ENCODE measurements at places on chromosomes 2 and 18.

DNA sequence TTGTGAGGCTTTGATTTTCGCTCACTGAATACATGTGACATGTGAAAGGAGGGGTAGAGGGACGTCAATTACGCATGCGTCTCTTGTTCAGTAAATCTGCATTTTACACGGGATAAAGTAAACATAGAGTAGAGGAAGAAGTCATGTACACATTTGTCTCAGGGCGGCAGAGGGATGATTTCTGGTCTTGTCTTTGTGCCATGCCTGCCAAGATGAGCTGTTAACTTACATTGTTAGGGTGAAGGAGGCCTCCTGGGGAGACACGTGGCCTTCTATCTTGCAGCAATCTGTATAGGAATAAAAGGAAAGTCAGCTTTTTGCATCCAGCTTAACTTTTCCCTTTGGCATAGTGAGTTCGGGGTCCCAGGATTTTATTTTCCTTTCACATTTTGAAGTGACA lies 106.3 kb downstream of the LDLRAD4 start:
- no peak for DNase-seq

GRCh38 chr2:171965661-171966060 lies 34.1 kb upstream of the METAP1D start:
- DNase-seq = no peak

DNA sequence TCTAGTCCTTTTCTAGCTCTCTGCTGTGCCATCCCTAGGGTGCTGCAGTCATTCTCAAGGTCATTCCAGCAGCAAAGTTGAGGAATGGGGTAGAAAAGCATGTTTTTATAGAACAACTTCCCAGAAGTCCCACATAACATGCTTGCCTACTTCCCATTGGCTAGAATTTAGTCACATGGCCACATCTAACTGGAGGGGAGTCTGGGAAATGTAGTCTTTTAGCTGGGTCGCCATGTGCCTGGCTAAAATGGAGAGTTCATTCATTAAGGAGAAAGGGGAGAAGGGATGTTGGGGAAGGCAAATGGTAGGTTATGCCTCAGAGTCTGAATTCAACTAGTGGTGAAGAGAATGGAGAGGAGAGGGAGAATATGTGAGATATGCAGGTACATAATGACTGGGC lies 85.7 kb downstream of the SLC4A3 start:
- DNase-seq = peak; percentile 29

GRCh38 chr2:128388499-128388941 lies 69.9 kb upstream of the HS6ST1 start:
- no peak for DNase-seq

DNA sequence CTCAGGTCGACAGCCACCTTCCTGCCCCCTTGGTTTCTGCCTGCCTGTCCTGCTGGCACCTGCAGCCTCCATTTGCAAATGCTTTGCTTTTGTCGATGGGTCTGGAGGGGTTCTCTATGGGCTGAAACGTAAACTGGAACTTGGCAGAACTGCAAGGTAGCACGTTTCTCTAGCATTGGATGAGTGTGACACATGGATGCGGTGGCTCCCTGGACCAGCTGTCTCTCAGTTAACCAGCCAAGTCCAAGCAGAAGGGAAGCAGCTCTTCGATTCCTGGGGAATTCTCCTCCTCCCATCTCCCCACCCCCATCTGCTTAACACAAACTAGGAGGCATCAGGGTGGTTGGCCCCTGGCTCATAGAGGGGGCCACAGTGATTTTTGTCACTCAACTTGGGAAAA lies 57.3 kb downstream of the ITGB1BP1 start:
- DNase-seq = no peak

GRCh38 chr2:128472789-128473174 lies 154.1 kb upstream of the HS6ST1 start:
- DNase-seq = no peak

DNA sequence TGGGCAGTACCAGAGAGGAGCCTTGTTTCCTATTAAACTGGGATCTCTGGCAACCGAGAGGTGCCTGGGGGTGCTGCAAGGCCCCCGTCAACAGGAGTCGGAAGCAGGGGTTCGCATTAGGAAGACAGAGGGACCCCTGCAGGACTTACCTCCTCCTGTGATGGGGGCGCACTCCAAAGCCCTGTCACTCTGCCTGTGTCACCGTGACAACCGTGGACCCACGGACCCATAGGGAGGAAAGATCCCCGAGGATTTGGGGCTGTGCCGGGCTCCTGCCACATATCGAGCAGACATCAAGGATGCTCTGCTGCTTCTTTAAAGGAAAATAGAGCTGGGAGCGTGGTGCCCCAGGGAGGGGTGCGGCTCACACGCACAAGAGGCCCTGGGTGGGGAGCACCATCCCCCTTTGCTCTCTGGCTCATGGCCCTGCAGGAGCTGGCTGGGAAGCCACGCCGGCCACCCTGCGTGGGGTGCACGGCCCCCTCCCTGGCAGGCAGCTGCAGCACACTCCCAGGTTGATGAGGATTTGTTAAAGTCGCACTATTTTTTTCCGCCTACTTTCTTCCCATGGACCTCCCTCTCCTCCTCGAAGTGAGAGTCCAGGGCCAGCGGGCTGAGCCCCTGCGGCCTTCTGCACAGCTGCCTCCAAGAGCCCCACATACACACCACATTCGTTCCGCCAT lies 167.5 kb downstream of the TWIST2 start:
- no peak for DNase-seq

GRCh38 chr2:129762386-129763189 lies 216.9 kb upstream of the RAB6C start:
- no peak for DNase-seq

GRCh38 chr2:217387776-217388387 lies 528.0 kb upstream of the TNP1 start:
- no peak for DNase-seq

Data from NCI-H2081 (cell line).